ENCODE measurements at places on chromosomes 1 and 21.

DNA sequence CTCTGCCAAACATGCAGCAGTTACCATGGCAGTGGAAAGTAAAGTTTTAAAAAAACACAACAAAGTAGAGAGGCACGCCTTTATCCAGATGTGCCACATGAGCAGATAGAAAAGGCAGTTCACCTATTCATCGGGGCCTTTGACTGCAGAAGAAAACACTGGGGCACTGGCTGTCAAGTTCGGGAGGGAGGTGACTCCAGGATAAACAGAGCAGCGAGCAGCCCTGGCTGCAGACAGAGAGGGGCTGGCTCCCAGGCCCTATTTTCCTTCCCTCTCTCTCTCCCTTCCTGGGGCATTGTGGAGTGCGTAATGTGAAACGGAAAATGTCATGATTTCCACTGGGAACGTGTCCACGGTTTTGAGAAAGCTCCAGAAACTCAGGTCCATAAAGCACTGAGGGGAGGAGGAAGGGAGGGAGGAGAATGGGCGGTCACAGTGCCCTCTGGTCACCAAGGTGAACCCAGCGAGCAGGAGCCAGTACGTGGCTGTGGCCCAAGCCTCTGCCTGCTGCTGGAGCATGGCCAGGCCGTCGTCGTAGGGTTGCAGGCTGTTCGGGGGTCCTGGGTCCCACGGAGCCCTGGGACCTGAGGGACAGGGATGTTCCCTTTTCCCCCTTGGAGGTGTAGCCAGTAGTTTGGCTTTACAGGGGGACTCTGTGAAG lies 114.7 kb upstream of the IRF2BP2 start:
- peak overlapping the region; percentile 99 for H3K27ac ChIP-seq
- no peaks in the 10 kb centered on the region for H3K27me3 ChIP-seq
- DNase-seq = peak; percentile 45
- no peaks in the 10 kb centered on the region for H3K36me3 ChIP-seq
- H3K4me3 ChIP-seq = peak overlapping the region; percentile 74

DNA sequence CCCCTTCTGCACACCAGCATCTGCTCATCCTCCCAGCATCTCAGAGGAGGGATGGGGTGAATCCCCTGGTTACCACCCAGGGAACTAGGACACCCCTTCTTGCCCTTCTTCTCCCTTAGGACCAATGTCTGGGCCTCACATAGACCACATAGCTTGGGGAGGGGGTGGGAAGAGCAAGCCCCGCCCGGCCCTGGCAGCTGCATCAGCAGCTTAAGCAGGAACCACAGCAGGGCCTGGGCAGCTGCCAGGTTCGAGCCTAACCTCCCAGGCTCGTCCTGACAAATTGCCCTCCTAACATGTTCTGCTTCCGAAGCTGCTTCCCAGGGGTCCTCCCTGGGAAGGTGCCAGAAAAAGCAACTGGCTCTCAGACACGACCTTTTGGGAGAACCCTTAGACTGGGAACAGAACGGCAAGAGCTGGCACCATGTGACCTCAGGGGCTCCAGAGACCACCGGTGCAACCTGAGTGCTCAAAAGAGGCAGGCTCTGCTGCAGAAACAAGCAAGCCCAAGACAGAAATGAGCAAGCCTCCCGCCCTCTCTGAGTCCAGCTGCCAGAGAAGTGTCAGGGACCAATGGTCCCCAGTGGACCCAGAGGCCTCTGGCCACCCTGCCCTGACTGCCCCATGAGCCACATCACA lies 18.4 kb upstream of the CLSTN1 start:
- H3K36me3 ChIP-seq = no peaks in the 10 kb centered on the region
- no peak overlapping the region for H3K27ac ChIP-seq
- DNase-seq = no peak
- H3K4me1 ChIP-seq = no peaks in the 10 kb centered on the region
- no peaks in the 10 kb centered on the region for H3K27me3 ChIP-seq

- H3K4me3 ChIP-seq = no peak overlapping the region
- H3K36me3 ChIP-seq = no peaks in the 10 kb centered on the region
- no peak for DNase-seq
- H3K27me3 ChIP-seq = peaks cover 12% of the 10 kb centered on the region
- no peak overlapping the region for H3K27ac ChIP-seq
- no peaks in the 10 kb centered on the region for H3K4me1 ChIP-seq
These were observed 163.2 kb downstream of the RRAGC start for GRCh38 chr1:38696371-38696770.

DNA sequence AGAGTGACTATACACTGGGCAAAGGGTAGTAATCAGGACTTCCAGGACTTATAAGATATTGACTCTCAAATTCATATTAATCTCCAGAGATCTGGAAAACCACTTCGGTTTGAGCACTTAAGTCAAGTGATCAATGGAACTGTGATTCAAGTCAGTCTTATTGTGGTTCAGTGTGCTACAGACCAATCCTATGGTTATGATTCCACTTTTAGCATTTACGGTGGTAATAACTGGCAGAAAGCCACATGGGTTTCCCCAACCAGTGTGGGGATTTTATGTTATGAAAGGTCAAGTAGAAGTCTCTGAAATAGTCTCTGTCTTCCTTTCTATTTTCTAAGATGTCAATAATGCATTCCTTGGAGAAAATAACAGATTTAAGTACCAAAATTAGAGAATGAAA lies 151.3 kb upstream of the NEGR1 start:
- no peaks in the 10 kb centered on the region for H3K27me3 ChIP-seq
- no peaks in the 10 kb centered on the region for H3K36me3 ChIP-seq
- no peak overlapping the region for H3K4me3 ChIP-seq

DNA sequence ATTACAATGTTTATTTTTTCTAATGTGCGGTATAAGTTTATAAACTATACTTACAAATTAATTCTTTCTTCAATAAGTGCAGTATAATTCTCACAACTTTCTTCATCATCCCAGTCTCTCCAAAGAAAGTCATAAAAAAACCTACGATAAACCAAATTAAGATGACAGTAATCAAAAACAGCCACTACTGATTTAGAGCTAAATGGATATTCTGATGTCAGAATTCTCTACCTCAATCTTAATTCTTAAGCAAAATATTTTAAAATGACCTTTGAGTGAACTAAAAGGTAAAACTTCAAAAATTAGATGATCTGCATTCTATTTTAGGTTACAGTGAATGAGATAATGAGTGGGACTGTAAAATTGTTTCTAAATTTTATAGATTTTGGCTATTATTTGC lies 13.6 kb downstream of the SHCBP1L start:
- no peak overlapping the region for H3K4me3 ChIP-seq
- no peak for DNase-seq
- H3K36me3 ChIP-seq = peaks cover 1% of the 10 kb centered on the region
- H3K4me1 ChIP-seq = no peaks in the 10 kb centered on the region
- H3K27ac ChIP-seq = no peak overlapping the region

DNA sequence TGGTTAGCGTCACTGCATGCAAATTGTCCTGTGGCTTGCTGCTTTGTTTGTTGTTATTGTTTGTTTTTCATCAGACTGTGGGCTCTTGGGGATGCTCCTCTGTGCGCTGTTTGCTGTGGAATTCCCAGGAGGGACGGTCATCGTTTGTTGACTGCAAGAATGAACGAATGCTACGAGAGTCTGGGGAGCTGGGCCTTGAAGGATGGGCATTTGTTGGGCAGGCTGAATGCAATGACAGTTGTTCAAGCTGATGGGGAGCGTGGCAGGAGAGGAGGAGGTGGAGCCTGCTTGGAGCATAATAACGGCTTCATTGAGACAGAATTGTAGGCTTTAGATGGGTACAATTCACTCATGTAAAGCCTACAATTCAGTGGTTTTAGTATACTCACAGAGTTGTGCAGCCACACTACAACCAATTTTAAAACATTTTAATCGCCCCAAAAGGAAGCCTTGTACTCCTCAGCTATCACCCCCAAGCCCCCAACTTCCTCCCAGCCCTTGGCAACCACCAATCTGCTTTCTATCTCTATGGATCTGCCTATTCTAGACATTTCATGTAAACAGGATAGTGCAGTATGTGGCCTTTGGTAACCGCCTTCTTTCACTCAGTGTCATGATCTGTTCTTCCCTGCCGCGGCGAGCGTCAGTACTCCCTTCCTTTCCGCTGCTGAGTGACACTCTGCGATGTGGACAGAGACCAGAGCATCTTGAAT lies 190.2 kb downstream of the CAMTA1 start:
- no peak for DNase-seq
- no peaks in the 10 kb centered on the region for H3K36me3 ChIP-seq
- peaks cover 5% of the 10 kb centered on the region for H3K27me3 ChIP-seq

GRCh38 chr1:94866164-94866807 lies 46.1 kb downstream of the SLC44A3 start:
- H3K27me3 ChIP-seq = no peaks in the 10 kb centered on the region
- no peak overlapping the region for H3K4me3 ChIP-seq
- no peak overlapping the region for H3K27ac ChIP-seq
- no peaks in the 10 kb centered on the region for H3K4me1 ChIP-seq
- DNase-seq = no peak

- H3K36me3 ChIP-seq = no peaks in the 10 kb centered on the region
- no peak for DNase-seq
- H3K4me3 ChIP-seq = no peak overlapping the region
- no peak overlapping the region for H3K27ac ChIP-seq
These were observed 92.3 kb upstream of the NBPF6 start for GRCh38 chr1:108357802-108358201.

GRCh38 chr1:62307895-62308492 lies 11.2 kb downstream of the KANK4 start:
- H3K4me1 ChIP-seq = no peaks in the 10 kb centered on the region
- no peaks in the 10 kb centered on the region for H3K36me3 ChIP-seq
- no peak overlapping the region for H3K27ac ChIP-seq
- no peak for DNase-seq
- no peak overlapping the region for H3K4me3 ChIP-seq

GRCh38 chr1:47572731-47573430 lies 135.0 kb downstream of the FOXD2 start:
- H3K27me3 ChIP-seq = peaks cover 11% of the 10 kb centered on the region
- no peaks in the 10 kb centered on the region for H3K4me1 ChIP-seq
- H3K36me3 ChIP-seq = no peaks in the 10 kb centered on the region
- H3K4me3 ChIP-seq = no peak overlapping the region
- no peak for DNase-seq

DNA sequence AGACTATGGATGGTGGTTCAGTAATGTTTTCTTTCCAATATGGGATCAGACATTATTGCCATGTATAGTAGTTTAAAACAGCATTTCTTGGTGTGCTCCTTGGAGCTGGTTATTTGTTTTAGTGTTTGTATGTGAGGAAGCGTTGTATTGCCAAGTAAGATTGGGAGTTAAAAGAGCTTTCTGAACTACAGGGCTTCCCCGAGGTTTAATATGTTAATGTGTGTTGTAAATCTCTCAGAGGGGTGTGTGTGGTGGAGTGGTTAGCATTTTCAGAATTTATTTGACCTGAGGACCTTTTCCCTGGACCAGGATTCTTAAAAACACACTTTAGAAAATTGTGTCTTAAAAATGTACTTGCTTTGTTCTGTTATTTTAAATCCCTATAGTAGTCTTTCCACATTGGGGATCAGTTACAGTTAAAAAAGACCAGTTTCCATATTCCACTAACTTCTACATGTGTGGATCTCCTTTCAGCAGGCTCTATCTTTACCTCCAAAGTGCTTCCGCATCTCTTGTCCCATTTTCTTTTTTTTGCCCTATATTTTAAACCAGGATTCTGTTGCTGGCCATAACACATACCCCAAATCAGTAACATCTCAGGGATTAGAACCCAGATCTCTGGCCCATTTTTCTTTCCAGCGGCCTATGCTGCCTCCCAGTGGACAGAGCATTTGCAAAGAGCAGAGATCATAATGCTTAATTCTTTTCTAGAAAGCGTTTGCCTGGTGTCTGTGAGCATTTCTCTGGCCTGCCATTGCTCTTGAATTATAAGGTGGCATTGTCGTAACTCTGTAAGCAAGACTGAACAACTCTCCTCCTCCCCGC lies 58.6 kb downstream of the PBX1 start:
- no peaks in the 10 kb centered on the region for H3K36me3 ChIP-seq
- H3K4me1 ChIP-seq = no peaks in the 10 kb centered on the region
- DNase-seq = peak; percentile 2
- no peak overlapping the region for H3K4me3 ChIP-seq
- peaks cover 1% of the 10 kb centered on the region for H3K27me3 ChIP-seq

DNA sequence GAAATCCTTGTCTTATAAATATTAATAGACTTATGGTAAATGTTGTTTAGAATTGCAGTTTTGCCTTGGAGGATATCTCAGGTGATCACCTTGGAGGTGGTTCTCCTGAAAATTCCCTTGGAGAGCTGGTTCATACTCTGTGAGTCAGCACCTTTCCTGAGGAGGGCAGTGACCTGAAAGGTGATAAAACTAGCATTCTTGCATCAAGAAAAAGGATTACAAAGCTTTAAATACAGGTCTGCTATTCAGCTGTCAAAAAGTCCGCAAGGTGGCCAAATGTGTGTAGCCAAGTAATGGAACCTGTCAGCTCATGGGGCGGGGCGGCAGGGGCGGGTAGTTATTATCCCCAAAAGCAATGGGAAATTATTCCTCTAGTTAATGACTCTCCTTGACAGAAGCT lies 52.8 kb upstream of the EDARADD start:
- H3K4me1 ChIP-seq = no peaks in the 10 kb centered on the region
- no peaks in the 10 kb centered on the region for H3K27me3 ChIP-seq
- H3K36me3 ChIP-seq = no peaks in the 10 kb centered on the region

DNA sequence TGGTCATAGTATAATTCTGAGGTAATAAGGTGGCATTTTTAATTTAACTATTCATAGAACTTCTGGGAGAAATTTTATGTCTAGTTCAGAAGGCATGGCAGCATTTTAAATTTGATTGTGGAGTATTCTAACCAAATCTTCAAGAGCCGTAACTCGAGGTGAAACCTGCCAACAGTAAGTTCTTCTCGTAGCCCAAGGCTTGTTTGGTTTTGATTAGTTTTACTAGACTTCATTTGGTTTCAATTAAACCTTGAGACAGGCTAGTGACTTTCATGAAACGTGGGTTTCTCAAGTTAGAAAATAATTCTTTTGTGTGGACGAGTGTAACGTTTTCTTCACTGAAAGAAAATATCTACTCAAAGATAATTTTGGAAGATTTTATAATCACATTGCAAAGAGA lies 395.5 kb downstream of the USP25 start:
- H3K4me3 ChIP-seq = no peak overlapping the region
- H3K27me3 ChIP-seq = no peaks in the 10 kb centered on the region
- H3K27ac ChIP-seq = no peak overlapping the region
- DNase-seq = no peak

GRCh38 chr1:89802051-89802450 lies 18.8 kb upstream of the LRRC8D start:
- DNase-seq = no peak
- no peak overlapping the region for H3K27ac ChIP-seq
- H3K36me3 ChIP-seq = no peaks in the 10 kb centered on the region
- peaks cover 7% of the 10 kb centered on the region for H3K4me1 ChIP-seq

GRCh38 chr1:218829097-218829496 lies 344.6 kb upstream of the LYPLAL1 start:
- no peaks in the 10 kb centered on the region for H3K4me1 ChIP-seq
- H3K27ac ChIP-seq = no peak overlapping the region
- H3K27me3 ChIP-seq = no peaks in the 10 kb centered on the region
- no peaks in the 10 kb centered on the region for H3K36me3 ChIP-seq
- H3K4me3 ChIP-seq = no peak overlapping the region

- H3K36me3 ChIP-seq = no peaks in the 10 kb centered on the region
- no peak overlapping the region for H3K4me3 ChIP-seq
- H3K27me3 ChIP-seq = no peaks in the 10 kb centered on the region
- H3K27ac ChIP-seq = peak overlapping the region; percentile 71
These were observed 91.6 kb downstream of the GLUL start for GRCh38 chr1:182299728-182300616.

- no peaks in the 10 kb centered on the region for H3K4me1 ChIP-seq
- H3K36me3 ChIP-seq = peaks cover 22% of the 10 kb centered on the region
- DNase-seq = no peak
- H3K27me3 ChIP-seq = no peaks in the 10 kb centered on the region
- no peak overlapping the region for H3K4me3 ChIP-seq
- H3K27ac ChIP-seq = no peak overlapping the region
These were observed 22.8 kb downstream of the NADK start for GRCh38 chr1:1755426-1755825.

Data from activated CD8-positive, alpha-beta T cell treated with anti-CD3 and anti-CD28 coated beads for 36 hours (primary cell).